ENCODE measurements at places on chromosomes 2 and 18.

- H3K27ac ChIP-seq = no peak overlapping the region
- H3K36me3 ChIP-seq = no peaks in the 10 kb centered on the region
- no peak overlapping the region for H3K4me3 ChIP-seq
- no peak for DNase-seq
- H3K27me3 ChIP-seq = peaks cover 41% of the 10 kb centered on the region
- peaks cover 5% of the 10 kb centered on the region for H3K4me1 ChIP-seq
These were observed 41.8 kb upstream of the TMEM178A start for GRCh38 chr2:39623917-39624316.

GRCh38 chr18:7608174-7608550 is 41.0 kb downstream of the PTPRM start:
- H3K4me3 ChIP-seq = no peak overlapping the region
- no peak for DNase-seq
- no peaks in the 10 kb centered on the region for H3K36me3 ChIP-seq
- H3K27me3 ChIP-seq = no peaks in the 10 kb centered on the region

GRCh38 chr2:162196638-162197037 is 44.6 kb upstream of the GCG start:
- no peak overlapping the region for H3K4me3 ChIP-seq
- no peak overlapping the region for H3K27ac ChIP-seq
- DNase-seq = no peak
- H3K36me3 ChIP-seq = no peaks in the 10 kb centered on the region
- no peaks in the 10 kb centered on the region for H3K4me1 ChIP-seq

- H3K27me3 ChIP-seq = peaks cover 5% of the 10 kb centered on the region
- no peak overlapping the region for H3K4me3 ChIP-seq
- H3K36me3 ChIP-seq = no peaks in the 10 kb centered on the region
These were observed 93.4 kb upstream of the FN1 start for GRCh38 chr2:215529271-215529670.

DNA sequence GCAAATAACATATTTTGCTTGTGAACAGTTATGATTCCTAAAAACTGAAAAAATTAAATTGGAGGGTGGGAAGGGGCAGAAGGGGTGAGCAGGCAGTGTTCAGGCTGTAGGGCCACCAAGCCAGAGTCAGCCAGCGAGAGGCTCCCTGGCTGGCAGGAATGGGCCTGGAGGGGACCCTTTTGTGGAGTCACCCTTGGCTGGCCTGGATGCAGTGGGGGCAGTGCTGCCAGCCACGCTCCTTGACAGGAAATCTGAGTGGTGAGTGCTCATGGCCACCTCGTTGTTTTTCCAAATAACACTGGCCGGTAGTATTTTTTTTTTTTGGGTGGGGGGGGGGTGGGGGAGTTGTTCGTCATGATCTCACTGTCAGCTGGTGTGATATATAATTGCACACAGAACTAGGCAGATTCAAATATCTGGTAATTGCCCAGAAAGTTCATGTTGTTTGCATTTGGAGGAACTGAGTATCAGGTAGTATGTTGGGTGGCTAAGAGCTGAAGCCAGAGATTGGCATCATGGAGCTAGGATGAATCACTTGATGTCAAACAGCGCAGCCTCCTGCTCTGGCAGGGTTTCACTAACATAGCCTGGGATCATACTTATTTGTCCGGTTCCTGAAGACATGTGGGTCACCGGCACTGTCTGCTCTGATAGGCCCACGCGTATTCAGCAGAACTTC is 160.0 kb downstream of the PTGR3 start:
- no peak overlapping the region for H3K4me3 ChIP-seq
- H3K27me3 ChIP-seq = no peaks in the 10 kb centered on the region
- peak overlapping the region; percentile 2 for H3K27ac ChIP-seq
- no peak for DNase-seq
- no peaks in the 10 kb centered on the region for H3K4me1 ChIP-seq
- H3K36me3 ChIP-seq = no peaks in the 10 kb centered on the region

DNA sequence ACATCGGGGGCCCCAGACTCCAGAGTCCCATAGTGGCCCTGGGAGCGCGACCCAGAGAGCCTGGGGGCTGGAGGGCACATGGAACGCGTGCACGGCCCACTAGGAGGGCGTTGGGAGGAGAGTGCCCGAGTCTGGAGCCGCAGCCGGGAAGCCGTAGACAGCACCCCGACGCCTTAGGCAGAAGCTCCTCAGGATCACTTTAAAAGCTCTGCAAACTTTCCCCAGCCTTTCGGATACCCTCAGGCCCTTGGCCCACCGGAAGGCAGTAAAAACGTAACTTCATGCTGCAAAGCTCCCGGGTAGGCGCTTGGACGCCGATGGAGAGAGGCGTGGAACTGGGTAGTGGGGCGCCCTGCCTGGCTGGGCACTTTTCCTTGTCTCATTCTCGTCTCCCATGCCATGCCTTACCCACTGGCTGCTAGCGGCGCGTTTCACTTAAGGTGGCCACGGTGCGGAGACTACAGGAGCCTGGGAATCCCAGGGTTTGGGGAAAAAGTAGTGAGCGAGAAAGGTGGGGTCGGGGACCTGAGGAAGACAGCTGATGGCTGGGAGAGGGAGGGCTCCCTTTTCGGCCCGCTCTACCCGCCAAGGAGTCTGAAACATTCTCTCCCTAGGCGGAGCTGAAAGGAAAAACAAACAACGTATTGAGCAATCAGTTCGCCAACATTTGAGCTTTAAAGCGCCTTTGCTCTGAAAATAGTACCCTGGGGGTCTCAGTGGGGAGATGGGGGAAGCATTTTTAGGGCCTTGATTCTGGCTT is 141.8 kb downstream of the MEIS1 start:
- H3K27me3 ChIP-seq = peaks cover 62% of the 10 kb centered on the region
- no peak overlapping the region for H3K27ac ChIP-seq
- no peaks in the 10 kb centered on the region for H3K36me3 ChIP-seq
- DNase-seq = no peak
- peak overlapping the region; percentile 12 for H3K4me3 ChIP-seq
- H3K4me1 ChIP-seq = no peaks in the 10 kb centered on the region
